ENCODE measurements at places on chromosomes 2 and 18.

DNA sequence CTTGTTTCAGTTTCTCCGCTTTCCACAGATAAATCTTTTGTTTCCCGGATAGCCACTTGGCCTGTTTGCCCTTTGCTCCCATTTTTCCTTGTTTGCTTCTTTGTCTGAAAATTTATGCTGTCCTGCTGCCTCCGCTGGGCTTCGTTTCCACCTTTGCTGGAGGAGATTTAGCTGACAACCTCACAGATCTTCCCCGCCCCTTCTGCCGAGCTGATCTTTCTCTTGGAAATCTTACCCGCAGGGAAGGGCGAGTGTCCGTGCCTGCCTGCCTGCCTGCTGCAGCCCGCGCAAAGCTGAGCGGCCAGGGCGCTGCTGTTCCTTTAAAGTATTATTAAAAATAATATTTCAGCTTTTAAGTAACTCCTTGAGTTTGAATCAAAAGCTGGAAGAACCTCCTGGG is 1.4 kb upstream of the XRCC5 start:
- DNase-seq, result no peak

DNA sequence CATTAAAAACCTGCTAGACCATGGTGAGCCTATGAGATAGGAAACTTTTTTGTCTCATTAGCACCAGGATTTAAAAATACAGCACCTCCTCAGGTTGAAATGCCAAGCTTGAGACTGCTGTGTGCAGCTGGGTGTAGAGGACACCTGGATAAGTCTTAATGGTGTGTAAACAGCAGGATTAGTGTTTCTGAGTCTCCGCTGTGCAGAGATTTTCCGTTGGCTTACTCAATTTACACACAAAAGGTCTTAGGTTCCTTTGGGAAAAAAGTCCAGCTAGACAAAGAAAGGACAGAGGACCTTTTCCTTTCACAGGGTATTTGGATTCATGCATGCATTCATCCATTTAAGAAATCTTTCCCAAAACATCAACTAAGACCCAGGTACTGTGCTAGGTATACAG is 168.1 kb downstream of the NRXN1 start:
- DNase-seq, result no peak

GRCh38 chr2:173906626-173907025 is 58.5 kb downstream of the SP3 start:
- no peak for DNase-seq

DNA sequence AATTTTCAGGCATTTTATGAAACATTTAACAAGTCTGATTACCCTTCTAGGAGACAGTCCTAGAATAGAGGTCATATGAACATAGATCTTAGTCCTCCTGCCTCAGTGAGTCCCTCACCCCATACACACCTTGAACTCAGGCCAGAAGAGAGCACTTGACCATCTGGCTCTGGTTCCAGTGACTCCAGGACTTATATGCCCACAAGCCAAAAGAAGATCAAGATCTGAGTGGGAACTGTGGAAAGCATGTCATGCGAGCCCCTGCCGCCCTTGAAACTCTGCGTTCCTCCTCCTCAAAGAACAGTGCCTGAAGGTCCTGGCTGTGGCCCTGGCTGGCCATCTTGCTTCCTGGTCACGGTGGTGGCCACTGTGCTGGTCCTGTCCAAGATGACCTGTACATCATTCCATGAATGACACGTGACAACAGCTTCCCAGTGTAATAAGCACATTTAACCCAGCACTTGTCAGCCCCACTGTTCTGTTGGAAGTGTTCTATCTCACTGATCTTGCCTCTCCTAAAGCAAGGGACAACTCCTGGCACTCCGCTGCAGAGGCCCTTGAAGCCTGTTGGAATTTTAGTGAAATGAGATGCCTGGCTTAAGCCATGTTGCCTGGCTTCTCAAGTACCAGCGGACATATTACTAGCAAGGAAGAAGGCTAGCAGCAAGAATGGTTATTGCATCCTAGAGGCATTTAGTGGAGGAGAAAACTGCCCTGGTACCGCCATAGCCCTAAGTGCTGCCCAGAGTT is 17.6 kb downstream of the TTC32 start:
- DNase-seq, result no peak

GRCh38 chr2:176158855-176159662 is 2.0 kb downstream of the HOXD3 start:
- DNase-seq, result no peak

DNA sequence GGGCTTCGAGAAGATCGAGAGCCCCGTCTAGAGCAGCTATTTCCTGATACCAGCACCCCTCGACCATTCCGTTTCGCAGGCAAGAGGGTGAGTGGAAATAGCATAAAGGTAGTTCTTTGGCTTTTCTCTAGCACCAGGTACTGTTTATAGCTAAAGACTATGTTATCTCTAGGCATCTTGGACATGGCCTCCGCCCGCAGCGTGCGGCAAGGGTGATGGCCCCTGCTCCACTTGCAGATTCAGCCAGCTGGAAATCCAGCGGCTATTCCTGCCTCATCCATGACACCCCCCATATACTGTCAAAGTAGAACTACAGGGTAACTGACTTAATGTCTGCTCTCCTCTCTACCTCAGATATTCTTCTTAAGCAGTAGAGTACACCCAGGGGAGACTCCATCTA is 3.3 kb downstream of the AGBL5 start:
- DNase-seq, result no peak

GRCh38 chr2:34305587-34305986 is 706.5 kb upstream of the FAM98A start:
- DNase-seq, result no peak

DNA sequence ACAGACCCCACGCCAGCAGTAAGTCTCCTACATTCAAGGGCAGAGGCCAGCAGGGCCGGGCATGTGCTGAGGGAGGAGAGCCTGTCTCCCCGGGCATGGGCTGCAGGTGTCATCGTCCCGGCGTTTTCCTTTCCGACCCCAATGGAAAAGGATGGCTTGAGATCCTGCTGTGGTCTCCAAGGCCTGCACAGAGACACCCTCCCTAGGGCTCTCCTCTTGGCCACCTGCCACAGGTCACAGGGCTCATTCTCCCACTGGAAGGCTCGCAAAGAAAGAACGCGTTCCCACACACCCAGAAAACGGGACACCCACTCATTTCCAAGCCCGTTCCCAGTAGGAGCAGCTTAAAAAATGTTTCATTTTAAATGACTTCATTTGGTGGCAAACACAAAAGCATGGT is 41.0 kb downstream of the DIPK1C start:
- no peak for DNase-seq

DNA sequence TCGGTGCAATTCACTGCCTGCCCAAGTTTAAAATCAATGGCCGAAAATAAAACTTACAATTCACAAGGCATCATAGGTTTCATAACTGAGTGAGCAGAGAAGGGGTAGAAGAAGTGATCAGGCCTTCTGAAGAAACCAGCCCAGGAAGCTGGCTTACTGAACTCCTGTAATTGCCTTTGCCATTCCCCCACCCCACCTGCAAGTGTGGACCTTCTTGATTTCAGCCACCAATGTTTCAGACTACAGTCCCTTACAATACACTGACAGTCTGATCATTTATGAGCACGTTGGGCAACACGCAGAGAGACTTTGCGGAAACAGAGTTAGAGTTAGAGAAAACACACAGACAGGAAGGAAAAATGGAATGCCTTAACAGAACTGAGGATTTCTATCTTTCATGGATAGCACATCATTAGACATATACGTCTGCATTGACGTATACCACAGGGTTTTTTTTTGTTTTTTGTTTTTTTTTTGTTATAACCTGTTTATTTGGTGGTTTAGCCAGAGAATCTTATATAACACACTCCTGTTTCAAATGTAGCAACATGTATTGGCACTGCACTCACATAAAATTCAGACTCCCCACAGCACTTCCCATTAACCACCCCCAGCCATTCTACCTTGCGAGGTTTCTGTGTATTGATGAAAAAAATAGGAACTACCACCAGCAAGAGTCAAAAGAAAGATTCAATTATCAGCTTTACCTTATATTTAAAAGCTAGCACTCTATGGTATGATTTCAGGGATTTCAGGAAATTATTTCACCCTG is 126.4 kb downstream of the CACNB4 start:
- no peak for DNase-seq

GRCh38 chr2:1162768-1163584 is 212.3 kb downstream of the SNTG2 start:
- no peak for DNase-seq

DNA sequence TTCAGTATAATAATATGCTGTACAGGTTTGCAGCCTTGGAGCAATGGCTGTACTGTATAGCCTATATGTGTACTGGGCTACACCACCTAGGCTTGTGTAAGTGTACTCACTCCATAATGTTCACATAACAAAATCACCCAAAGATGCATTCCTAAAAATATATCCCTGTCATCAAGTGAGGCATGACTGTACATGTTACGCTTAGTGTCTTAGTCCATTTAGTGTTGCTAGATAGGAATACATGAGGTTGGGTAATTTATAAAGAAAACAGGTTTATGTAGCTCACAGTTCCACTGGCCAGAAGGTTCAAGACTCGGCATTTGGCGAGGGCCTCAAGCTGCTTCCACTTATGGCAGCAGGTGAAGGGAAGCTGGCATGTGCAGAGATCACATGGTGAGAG is 31.4 kb downstream of the RNF152 start:
- no peak for DNase-seq

DNA sequence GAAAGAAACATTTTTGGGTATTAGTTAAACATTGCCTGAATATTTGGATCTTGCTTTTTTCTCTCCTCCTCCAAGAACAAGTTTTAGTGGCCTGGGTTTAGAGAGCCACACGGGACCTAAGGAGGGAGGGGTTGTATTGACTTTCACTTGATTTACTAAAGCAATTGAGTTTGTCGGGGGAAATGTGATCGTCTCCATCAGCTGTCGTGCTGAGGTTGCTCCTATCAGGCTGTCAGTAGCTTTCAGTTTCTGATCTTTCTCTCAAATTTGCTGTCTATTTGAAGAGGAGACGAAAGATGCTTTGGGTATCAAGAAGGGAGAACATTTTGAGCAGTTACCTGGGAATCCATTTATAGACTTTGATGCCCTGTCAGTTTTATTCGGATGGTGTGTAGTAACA is 106.0 kb downstream of the SETBP1 start:
- DNase-seq, result no peak

- DNase-seq, result no peak
Observed at GRCh38 chr18:56167366-56167765, 471.0 kb downstream of the TXNL1 start.

GRCh38 chr2:8679827-8680731 is 1.8 kb upstream of the ID2 start:
- DNase-seq, result peak; percentile 79

DNA sequence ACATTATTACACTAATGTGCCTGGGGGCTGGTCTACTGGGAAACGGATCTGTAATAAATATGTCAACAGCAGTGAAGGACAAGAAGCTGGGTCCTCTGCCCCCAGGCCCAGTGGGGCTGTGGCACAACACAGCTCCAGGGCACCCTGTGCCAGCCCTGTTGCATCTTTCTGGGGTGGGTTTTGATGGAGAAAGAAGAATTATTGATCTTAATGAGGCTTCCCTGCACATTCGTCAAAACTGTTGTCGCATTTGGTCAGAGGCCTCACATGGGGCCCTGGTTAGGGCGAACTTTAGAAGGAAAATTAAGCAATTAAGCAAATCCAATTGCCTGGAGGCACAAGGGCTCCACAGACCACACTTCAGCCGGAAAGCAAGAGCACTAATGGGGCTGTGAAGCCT is 30.0 kb upstream of the TWIST2 start:
- DNase-seq, result no peak

DNA sequence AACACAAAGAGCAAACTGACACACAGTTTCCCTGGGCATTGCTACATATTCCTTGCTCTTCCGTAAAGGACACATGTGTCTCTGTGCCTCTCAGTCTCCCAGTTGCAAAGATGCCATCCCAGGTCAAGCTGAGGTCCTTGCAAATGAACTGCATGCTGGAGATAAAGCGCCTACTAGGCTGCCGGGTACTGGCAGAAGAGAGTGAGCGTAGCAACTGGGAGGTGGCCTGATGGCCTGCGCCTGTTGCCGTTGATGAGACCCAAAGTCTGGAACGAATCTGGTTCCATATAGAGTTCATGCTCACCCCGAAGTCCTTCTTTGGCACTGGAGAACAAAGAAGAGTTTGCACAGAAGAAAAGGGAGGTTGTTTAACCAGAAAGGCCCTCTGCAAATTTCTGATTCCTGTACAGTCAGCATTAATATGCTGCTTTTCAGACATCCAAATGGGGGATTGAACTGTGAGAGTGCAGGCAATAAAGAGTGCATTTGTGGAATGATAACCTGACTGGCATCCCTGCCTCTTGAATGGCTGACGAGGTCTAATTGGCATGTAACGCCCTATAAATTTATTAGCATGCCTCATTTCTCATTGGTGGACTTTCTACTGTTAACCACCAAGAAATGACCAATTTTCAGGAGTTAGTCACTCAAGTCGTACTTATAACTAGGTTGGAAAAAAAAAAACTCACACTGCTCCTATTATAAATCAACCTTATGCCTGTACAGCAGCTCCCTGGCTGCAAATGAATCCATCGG is 78.7 kb downstream of the GBX2 start:
- DNase-seq, result no peak

GRCh38 chr2:2798337-2798736 is 467.3 kb upstream of the MYT1L start:
- DNase-seq, result no peak

GRCh38 chr2:226115832-226116200 is 683.8 kb downstream of the IRS1 start:
- no peak for DNase-seq

- DNase-seq, result no peak
Observed at GRCh38 chr18:8380926-8381325, 228.3 kb upstream of the RAB12 start.

GRCh38 chr18:13374468-13375301 is 156.1 kb downstream of the LDLRAD4 start:
- no peak for DNase-seq

Data from DMS153 (cell line).